RWPE2 (cell line): ENCODE measurements at places on chromosomes 13 and 19.

GRCh38 chr13:78777396-78777795 lies 118.4 kb upstream of the OBI1 start:
- no peak for DNase-seq

DNA sequence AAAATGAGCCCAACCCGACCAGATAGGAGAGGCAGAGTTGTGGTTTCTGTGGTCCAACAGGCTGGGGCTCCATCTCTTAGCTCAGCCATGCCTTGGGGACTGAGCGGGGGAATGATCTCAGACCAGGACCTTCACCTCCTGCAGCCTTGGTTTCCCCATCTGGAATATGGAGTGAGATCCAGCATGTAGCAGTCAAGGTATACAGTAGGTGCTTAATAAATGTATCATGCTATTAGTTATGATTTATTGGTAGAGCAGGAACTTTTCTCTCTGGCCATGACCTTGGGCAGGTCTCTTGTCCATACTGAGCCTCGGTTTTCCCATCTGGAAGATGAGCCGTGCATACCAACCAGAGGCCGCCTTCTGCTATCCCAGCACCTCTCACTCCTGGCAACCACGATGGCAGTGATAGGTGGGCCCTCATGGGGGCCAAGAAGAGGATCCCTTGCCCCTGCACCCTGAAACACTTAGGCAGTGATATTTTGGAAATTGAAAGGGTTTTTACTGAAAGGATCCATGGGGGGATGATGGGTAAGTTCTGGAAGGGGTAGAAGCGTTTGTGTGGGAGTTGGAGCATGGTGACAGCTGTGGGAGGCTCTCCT lies 9.1 kb downstream of the TM6SF2 start:
- no peak for DNase-seq

DNA sequence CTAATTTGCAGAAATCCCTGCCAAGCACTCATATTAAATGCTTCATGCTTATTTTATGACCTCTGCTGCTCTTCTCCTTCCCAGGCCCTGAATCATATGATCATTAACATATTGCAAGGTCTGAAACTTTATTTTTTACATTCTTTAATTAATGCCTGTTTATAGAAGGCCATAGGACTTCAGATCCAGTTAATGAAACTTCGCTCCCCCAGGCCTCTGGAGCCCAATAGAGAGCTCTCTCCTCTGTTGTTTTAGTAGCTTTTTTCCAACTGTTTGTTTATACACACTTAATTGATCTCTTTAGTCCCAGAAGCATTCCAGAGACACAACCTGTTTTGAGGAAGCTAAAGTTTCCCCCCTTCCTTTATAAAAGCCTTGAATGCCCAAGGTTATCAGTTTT lies 68.3 kb downstream of the DACH1 start:
- DNase-seq, result no peak

GRCh38 chr13:32299893-32300292 lies 15.3 kb downstream of the ZAR1L start:
- DNase-seq, result no peak

DNA sequence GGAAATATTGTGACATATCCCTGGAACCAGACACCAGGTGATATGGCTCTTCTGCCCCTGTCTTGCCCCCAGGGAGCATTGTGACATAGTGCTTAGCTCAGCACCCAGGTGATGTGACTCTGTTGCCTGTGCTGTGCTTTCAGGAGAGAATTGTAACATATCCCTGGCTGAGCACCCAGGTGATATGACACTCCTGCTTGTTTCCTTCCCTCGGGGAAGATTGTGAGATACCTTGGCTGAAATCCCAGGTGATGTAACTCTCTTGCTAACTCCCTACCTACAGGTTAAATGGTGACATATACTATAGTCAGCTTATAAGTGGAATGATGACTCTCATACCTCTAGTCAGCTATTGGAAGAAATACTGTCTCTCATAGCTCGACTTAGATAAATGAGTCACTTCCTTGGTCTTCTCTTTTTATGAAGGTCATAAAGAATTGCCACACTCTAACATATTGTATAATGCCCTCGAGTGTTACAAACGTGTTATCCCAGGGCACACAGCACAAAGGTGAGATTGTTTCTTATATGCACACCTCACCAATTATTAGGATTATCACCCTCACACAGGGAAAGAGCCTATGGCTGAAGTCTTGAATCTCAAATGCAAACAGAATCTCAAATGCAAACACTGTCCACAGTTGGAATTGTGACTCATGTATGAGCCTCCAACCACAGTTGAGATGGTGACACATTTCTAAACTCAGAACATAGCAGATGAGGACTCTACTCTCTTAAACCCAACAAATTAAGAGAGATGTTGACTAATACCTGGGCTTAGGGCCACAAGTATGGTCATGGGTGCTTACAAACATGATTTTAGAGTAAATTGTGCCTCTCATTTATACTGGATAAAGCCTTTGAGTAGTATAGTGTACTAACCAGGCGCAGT lies 32.7 kb upstream of the ZNF254 start:
- peak; percentile 58 for DNase-seq

GRCh38 chr13:92609376-92609775 lies 617.2 kb upstream of the GPC6 start:
- DNase-seq, result no peak

DNA sequence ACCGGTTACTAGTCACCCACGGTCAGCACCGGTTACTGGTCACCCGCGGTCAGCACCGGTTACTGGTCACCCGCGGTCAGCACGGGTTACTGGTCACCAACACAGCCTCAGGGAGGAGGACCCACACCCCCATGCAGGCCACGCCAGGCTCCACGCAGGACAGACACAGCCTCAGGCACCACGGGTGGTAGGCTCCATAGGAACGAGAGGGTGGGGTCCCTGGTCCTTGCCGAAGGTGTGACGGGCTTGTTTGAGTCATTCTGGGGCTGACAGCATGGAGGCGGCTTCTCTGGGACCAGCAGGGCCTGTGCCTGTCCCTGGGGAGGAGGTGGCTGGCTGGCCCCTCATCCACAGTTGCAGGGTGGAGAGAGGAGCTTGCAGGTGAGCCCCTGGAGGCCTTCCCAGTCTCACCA lies 122.8 kb upstream of the SOX1 start:
- no peak for DNase-seq

DNA sequence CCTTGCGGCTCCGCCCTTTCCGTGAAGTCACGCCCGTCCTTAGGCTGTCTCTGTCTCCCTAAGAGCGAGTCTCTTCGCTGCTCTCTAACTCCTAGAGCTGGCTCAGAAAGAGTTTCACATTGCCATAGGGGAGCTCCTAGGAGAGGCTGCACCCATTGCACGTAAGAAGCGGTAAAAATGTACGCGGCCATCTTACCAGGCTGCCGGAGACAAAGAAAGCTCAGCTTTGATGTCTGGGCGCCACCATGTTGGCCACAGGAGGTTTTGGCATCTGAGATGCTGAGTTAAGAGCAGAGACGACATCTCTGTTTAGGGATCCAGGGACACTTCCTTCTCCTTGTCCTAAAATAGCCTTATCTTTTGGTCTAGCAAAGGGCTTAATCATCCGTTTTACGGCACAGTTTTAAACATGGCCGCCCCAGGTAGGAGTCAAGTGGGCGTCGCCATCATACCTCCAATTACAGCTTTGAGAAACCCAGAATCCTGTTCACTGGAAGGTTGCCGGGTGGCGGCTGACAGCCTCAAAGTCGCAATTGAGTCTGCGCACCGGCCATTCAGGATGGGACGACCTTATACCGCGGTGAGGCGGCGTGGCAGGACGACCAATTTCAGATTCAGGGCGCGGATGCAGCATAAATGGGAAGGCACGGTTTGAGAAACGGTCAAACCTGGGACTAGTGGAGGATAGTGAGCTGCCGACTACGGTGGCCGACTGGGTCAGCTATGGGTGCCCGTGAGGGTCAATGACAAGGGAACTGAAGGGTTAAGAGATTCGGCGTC lies at the start of gene ZNF793:
Gene ZNF793, plus strand, starts transcription at position 553 of the 780 bp plus-strand sequence. CDS start 16,501 bp downstream, outside the sequence.
- peak; percentile 75 for DNase-seq

DNA sequence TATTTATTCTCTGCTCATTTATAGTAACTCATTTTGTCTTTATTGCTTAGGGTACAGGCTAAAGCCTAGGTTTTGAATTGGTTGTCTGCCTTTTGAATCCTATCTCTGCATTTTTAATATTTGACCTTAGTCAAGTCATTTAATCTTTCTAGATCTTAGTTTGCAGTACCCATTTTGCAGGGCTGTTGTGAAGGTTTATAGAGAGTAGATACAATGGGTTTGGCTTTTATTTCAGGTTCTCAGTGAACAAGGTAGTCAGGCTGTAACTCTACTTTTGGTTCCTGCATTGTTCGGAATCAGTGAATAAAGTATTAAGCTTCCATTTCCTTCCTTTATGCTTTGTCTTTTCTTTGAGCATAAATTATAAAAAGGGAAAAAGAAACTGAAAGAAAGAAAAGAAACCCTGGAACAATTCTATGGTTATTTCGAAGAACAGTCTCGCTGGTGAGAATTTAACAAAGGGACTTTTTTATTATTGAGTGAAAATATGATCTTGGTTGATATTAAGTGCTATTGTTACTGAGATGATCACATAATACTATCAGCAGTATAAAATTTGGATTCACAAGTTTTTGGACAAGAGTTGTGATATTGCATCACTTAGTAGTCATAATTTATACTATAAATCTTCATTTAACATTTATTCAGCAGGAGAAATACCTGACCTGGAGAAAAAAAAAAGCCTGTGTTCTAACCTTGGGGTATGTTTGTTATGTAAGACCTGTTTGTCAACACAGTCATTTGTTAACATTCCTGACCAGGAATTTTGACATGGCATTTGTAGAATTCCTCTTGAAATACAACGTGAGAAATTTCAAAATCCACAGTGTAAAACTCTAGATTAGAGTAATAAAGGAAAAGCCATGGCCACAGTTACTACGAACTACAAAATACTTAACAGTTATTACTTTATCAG lies 91.3 kb downstream of the ZMYM2 start:
- DNase-seq, result no peak

DNA sequence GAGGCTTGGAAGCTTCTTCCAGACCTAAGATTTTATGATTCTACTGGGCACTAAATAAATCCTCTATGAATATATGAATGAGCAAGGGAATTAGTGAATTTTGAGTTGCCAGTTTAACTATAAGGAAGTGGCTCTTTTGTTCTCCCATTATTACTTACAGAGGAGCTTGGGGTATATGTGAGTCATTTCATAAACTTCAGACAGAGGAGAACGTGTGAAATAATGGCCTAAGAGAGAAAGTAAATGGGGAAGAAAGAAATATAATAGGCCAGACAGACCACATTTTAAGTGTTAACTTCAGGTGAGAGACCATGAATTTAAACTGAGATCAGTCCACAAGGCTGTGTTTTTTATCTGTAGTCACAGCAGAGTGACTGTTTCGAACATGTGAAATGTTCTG lies 570.9 kb downstream of the GPC6 start:
- DNase-seq, result no peak

DNA sequence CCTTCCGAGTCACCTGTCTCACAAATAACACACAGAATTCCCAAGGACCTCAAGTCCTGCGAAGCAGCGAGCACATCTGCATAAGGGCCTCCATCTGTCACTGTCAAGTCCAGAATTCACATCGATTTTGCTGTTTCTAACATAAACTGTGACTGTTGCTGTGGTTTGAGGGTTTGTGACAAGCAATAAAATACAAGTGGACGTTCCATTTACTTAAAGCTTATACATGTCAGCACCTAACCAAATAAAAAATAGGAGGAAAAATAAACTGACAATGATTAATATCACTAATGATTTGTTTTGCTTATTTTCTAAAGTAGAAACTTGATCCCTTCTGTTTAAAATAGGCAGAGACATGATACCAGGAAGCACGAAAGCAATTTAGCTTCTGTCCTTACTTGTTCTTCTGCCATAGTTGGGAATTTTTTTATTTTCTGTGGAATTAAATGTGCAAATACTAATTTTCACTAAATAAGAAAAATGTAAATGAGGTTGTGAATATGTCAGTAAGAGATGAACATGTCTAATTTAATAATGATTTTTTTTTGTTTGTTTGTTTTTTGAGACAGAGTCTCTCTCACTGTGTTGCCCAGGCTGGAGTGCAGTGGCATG lies 279.1 kb downstream of the FGF9 start:
- no peak for DNase-seq
